CD4-positive, alpha-beta T cell treated with Interleukin-17A for 1 hour (primary cell): ENCODE measurements at places on chromosomes 1 and 21.
A peak's percentile ranks its signal among the peaks of the same experiment; 100 is the strongest.

DNA sequence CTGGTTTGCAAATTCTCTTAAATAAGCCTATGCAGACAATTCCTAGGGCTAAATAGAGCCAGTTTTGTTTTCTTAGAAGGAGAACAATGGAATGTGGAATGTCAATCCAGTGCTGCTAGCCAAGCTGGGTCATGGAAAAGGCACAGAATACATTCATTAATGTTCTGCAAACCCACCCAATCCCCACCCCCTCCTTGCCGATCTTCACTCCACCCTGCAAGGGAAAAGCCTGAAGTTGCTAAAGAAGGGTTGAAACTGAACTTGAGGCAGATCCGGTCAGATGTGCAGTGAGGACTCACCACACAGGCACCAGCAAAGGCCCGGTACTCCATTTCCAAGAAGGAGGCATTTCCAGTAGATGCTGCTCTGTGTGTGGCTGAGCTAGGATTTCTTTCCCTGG lies 179.6 kb downstream of the PLPP3 start:
- DNase-seq: no peak

DNA sequence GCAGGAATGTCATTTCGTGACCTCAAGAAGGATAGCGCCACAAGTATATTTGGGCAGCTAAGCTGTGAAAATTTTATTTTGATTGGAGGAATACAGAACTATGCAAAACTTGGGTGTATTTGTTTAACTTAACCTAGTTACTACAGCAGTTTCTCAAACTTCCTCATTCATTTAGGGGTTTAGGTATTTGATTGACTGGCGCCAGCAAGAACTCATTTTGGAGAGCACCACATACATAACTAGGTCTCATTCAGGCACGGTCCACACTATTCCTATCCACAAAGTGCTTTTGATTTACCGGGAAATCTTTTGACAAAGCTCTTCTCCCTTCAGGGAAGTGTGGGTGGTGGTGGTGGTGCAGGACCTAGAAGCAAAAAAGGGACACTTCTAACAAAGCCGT lies 155.1 kb upstream of the NRIP1 start:
- no peak for DNase-seq

GRCh38 chr1:153688276-153688675 lies 9.8 kb downstream of the NPR1 start:
- DNase-seq: no peak

- DNase-seq: no peak
These were observed 597.1 kb downstream of the KIF26B start for GRCh38 chr1:245751726-245752470.

GRCh38 chr1:171141688-171142415 lies 43.2 kb upstream of the FMO2 start:
- no peak for DNase-seq

- peak; percentile 75 for DNase-seq
These were observed 8.0 kb upstream of the RLF start for GRCh38 chr1:40153073-40153770.

GRCh38 chr1:206935491-206936067 lies 10.7 kb downstream of the PIGR start:
- DNase-seq: peak; percentile 38

- no peak for DNase-seq
These were observed 667 bp upstream of the CYB561D1 start for GRCh38 chr1:109493227-109493626.

DNA sequence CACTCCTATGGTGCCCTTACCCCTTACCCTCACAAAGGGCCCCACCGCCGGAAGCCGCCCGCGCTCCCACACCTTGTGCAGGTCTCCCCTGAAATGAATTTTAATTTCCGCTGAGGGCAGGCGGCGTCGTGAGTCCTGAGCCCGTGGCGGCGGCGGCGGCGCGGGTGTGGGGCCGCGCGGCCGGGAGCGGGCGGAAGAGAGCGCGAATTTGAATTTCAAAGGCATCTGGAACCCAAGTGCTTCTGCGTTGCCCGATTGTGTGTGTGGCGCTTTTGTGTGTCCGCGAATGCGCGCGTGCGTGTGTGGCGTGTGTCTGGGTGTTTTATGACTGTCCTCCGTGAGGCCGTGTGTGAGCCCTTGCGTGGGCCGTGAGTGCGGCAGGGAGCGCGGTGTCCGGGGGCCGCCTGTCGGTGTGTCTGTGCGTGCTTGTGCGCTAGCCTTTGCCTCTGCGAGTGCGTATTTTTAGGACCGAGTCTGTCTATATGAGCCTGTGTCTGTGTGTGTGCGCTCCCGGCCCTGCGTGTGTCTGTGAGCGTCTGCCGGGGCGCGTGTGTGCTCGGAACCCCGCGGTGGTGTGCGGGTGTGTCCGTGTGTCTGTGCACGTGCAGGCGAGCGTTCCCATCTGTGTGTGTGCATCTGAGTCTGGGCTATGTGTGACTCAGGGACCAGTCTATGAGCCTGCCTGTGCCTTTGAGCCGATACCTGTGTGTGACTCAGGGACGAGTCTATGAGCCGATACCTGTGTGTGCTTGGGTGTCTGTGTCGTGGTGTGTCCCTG lies 7.9 kb upstream of the ADGRB2 start:
- DNase-seq: peak; percentile 39

GRCh38 chr1:229059671-229060539 lies 211.0 kb upstream of the RAB4A start:
- no peak for DNase-seq

DNA sequence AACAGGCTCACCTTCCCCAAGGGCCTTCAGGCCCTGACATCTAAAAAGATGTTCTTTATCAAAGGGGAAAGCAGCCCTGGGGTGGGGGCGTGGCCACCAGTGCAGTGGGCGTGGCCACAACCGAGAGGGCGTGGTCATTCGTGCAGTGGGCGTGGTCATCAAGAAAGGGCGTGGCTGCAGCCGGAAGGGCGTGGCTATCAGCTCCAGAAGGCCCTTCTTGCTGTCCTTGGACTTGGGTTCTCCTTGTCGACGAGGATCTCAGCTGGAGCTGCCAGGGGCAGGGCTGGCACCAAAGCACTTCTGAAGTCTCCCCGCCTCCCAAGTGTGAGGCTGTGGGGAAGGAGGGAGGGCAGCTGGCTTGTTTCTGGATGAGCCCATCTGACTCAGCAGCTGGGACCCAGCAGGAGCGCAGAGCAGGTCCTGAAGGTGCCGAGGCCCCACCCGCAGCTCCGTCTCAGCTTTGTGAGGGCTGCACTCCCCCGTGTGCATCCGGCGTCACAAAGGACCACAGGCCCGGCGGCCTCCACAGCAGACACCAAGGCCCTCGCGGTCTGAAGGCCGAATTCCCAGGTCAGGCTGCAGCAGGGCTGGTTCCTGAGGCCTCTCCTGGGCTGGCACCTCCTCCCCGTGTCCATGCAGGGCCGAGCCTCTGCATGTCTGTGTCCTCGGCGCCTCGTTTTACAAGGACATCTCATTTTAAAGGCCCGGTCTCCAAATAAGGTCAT lies 12.8 kb downstream of the PDE9A start:
- peak; percentile 30 for DNase-seq

GRCh38 chr1:201762381-201762780 lies 66.6 kb upstream of the IPO9 start:
- DNase-seq: no peak

DNA sequence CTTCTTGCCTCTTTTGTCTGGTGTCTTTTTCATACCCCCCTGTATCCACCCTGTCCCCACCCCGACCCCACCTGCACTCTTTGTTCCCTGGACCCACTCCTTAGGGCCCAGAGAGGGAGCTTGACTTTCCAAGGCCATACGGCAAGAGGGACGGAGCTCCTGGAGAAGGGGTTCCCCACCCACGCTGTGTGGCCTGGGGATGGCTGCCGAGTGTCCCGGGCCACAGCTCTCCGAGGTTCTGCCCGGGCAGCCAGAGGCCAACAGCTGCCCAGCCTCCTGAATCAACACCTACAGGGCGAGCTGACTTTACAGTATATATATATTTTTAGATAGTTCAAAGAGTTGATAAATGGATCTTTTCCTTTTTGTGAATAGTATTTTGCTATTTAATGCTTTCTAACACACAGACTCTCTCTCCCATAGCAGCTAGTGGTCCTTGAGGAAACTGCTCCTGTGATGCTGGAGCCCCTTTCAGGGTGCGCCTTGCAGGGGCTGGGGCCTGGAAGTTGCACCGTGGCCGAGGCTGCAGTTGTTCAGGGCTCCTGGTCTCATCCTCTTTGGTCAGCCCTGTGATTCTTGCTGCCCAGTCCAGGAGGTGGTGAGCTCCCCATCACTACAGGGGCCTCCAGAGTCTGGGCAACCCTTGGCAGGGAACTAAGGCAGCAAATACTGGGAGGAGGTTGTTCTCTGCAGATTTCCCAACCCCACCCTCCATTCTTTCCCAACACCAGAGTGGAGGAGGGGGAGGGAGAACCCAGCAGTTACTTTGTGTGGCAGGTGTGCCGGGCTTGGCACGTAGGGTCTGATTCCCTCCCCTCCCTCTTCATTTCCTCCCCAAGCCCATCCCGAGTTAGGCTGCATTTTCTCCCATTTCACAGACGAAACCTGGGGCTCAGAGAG lies 321.6 kb downstream of the PTPRU start:
- DNase-seq: no peak

- no peak for DNase-seq
These were observed at the start of gene LACTBL1 for GRCh38 chr1:22972760-22973159. Gene LACTBL1 (minus strand): TSS chr1:22972866. CDS start chr1:22972316, 550 bp downstream.

- peak; percentile 35 for DNase-seq
These were observed 552 bp upstream of the ZNF496 start for GRCh38 chr1:247332215-247332622.

- no peak for DNase-seq
These were observed 190.7 kb upstream of the RUNX1 start for GRCh38 chr21:35239811-35240219.

DNA sequence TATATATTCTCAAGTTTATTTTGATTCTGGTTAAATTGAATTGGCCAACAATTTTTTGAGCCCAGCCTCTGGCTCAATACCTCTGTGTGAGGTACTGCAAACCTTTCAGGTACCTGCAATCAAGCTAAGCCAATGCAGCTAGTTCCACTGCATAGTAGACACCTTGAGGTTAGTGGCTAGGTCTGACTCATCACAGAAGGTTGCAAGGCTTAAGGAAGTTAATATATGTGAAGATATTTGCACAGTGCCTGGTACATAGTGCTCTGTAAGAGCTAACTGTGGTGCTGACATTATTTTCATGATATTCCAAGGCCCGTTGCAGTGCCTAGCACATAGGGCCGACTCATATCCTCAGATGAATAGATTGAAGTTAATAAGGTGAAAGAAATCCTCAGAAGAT lies 330.5 kb upstream of the KAZN start:
- no peak for DNase-seq

GRCh38 chr1:6426277-6426971 lies 1.8 kb downstream of the ESPN start:
- no peak for DNase-seq

- DNase-seq: no peak
These were observed 997 bp upstream of the SIM2 start for GRCh38 chr21:36697851-36698384.

DNA sequence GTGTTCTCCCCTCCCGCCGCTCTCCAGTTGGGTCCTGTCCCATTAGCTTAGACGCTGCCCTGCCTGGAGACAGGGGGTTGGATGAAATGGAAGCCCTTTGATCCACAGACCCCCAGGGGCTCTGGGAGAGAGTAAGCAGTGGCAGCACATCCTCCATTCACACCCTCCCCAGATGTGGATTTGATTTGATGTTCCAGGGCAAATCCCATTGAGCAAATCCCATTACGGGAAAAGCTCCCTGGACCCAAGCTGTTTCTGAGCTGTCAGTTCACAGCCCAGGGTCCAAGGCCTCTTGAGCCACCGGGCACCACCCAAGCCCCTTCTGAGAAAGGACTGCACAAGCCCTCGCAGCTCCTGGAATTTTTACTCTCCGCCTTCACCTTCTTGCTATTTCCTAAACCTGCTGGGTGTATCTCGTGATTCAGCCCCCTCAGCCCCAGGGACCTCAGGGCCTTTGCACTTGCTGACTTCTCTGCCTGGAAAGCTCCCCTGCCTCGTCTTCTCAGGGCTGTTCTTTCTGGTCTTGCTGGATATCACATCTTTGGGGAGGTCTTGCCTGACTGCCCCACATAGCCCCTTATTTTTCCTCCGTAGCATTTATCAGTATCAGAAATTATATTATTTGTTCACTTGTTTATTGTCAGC lies 101.1 kb downstream of the PAX7 start:
- no peak for DNase-seq

DNA sequence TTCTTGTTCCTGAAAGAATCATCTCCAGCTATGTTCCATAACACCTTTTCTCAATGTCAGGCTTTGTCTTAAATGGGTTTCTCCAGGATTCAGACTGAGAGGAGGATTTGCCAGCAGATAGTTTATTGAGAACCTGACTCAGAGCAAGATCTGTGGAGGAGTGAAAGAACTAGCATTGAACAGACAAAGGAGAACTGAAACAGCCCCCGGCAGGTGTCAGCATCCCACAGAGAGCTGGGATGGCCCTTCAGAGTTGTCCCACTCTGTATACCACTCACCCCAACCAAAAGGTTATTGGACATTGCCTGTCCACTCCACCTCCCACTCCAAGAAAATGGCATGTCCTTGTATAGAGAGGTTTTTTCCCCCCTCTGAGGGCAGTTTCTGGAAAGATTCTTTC lies 270.7 kb downstream of the PAPPA2 start:
- DNase-seq: no peak

- DNase-seq: no peak
These were observed 9.4 kb downstream of the MFN2 start for GRCh38 chr1:11989669-11990068.

DNA sequence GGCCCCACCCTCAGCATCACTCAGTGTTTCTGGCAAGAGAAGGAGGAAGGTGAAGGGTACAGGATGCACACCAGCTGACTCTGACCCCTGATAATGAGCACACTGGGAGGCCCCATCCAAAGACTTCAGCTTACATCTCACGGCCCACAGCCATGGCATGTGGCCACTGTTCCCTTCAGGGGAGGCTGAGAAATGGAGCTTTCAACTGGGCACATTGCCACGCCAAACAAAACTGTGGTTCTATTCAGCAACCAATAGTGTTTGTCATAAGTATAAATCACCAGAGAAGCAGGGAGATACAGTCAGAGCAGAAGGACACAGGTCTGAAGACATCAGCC lies 12.7 kb upstream of the TRAF3IP3 start:
- no peak for DNase-seq

- no peak for DNase-seq
These were observed 14.0 kb upstream of the SPSB1 start for GRCh38 chr1:9278585-9279153.

- DNase-seq: no peak
These were observed 116.3 kb downstream of the ADSS2 start for GRCh38 chr1:244335456-244335855.

GRCh38 chr1:231634323-231635013 lies 7.9 kb downstream of the DISC1 start:
- DNase-seq: no peak

GRCh38 chr1:7491109-7491817 lies 279.8 kb upstream of the VAMP3 start:
- DNase-seq: no peak

GRCh38 chr1:20847611-20848080 lies 60.5 kb upstream of the HP1BP3 start:
- DNase-seq: no peak

DNA sequence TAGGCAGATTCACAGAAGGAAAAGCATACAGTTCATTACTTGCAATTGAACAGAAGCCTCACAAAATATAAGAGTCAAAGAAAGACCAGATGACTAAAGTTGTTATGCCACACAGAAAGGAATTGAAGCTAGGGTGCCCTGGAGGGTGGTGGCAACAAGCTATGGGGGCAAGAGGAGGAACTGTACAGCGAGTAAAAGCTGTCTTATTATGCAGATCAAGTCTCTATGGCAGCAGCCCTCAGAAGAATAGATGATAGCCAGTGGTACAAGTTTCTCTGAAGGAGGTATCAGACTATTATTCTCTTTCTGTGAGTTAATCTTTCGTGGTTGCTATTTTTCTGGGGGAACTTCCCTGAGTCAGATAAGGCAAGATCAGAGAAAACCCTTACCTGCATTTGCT lies 72.2 kb downstream of the C21orf91 start:
- no peak for DNase-seq
